Epithelial cell of esophagus (primary cell): ENCODE measurements at places on chromosomes 7 and 10.

DNA sequence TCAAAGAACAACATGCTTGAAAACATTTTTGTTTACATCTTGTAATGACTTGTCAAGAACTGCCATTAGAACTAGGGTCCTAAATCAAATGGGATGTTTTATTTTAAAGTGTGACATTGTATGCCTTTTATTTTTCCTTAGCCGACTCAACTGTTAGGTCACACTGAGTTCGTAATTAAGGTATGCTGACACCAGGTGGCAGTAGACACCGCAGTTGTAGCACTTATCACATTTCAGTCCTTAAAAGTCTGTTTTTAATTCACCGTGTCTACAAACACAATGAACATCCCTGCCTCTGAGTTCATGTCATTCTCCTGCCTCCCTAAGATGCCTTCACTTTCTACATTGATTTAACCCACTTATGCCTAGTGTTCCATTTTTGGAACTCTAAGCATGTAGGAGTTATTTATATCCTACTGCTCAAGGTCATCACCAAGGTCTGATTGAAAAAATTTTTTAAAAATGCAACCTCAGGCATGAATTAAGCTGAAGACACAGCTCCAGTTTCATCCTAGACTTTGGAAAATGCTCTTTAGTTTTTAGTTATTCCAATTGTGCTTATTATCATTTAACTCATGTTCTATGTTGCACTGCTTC is 186.1 kb downstream of the BMPER start:
- peak; percentile 79 for DNase-seq

- DNase-seq, result no peak
Measured at GRCh38 chr7:16172366-16172765, 249.0 kb downstream of the CRPPA start.

DNA sequence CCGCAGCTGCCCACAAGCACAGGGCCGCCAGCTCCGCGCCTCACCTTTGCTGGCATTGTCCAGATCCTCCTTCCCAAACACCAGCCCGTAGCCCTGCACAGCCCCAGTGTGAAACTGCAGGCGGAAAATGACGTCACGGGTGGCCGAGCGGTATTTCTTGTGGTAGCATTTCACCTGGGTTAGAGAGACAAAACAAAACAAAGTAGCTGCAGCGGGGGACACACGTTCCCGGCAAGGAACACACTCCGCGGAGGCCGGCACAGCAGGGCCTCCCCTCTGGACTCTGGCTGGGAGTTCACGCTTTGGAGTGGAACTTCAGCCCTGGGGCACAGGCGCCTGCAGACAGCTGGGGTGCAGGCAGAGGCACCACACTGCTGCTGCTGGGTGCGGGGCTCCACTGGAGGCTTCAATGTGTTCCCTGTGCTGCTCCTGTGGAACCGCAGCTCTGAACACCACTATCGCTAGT is 181.1 kb downstream of the TNS3 start:
- no peak for DNase-seq

GRCh38 chr10:115942101-115942500 is 330.9 kb downstream of the GFRA1 start:
- DNase-seq, result no peak

GRCh38 chr7:23347033-23347681 is 48.0 kb downstream of the MALSU1 start:
- DNase-seq, result no peak

- no peak for DNase-seq
Measured at GRCh38 chr7:94182721-94183120, 178.6 kb upstream of the BET1 start.

DNA sequence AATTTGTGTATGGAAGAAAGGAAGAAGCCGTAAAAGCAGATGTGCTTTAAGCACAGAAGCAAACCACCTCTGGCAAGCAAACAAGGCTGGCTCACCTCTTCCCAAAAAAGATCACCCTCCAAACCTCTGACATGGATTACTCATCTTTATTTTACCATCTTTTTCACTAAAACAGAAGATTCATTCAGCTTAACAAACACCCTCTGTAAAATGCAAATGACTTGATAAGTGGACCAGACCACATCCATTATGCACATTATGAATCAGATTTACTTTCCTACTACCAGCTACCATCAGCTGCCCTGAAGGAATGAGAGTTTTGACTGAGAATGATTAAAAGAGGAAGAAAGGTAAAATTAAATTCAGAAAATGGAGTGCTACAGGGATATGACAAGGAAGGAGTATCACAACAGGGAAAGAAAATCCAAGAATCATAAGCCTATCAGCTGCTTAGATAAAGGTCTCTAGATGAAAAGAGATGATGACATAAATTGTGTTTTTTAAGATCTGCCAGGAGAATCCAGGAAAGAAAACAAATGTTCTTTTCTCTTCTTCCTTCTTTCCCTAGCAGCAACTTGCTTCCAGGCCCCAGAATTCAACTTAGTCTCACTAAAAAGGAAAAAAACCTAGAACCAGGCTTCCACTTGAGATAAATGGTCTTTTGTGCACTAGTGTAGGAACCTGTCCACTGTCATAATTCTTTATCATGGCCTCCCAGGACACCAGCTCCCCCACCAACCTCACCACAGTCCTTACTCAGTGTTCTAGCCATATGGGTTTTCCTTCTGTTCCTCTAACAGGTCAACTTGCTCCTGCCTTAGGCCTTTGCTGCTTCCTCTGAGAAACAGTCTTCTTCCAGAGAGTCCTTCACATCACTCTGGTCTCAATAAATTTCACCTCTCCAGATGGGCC is 47.4 kb downstream of the JAZF1 start:
- no peak for DNase-seq

DNA sequence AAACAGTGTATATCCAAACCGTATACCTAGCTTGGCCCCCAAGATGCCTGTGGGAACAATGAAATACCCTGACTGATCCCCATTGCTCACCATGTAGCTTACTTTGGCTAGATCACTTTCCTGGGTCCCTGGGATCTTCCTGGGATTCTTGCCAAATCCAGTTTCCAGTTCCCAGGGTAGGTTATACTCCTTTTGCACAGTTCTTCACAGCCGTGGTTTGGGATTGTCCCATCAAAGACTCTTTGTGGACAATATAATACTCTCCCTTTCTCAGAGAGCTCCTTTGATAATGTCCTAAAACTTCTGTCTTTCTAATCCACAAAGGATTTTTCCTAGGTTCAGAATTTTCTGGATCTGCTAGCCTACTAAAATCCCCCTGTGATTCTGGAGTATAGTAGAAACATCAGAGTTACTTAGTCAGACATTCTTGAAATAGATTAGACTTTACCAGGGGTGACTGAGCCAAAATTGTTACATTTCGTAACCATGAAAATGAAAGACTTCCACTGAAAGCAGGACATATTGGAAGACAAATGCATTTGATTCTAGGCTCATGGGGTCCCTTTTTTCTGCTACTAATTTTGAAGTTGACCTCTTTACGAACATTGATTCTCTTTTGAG is 388.3 kb upstream of the ETV1 start:
- DNase-seq, result no peak

DNA sequence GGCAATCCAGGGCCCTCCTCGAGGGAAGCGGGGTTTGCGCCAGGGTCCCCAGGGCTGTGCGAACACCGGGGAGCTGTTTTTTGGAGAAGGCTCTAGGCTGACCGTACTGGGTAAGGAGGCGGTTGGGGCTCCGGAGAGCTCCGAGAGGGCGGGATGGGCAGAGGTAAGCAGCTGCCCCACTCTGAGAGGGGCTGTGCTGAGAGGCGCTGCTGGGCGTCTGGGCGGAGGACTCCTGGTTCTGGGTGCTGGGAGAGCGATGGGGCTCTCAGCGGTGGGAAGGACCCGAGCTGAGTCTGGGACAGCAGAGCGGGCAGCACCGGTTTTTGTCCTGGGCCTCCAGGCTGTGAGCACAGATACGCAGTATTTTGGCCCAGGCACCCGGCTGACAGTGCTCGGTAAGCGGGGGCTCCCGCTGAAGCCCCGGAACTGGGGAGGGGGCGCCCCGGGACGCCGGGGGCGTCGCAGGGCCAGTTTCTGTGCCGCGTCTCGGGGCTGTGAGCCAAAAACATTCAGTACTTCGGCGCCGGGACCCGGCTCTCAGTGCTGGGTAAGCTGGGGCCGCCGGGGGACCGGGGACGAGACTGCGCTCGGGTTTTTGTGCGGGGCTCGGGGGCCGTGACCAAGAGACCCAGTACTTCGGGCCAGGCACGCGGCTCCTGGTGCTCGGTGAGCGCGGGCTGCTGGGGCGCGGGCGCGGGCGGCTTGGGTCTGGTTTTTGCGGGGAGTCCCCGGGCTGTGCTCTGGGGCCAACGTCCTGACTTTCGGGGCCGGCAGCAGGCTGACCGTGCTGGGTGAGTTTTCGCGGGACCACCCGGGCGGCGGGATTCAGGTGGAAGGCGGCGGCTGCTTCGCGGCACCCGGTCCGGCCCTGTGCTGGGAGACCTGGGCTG is 26.0 kb downstream of the PRSS2 start:
- no peak for DNase-seq

DNA sequence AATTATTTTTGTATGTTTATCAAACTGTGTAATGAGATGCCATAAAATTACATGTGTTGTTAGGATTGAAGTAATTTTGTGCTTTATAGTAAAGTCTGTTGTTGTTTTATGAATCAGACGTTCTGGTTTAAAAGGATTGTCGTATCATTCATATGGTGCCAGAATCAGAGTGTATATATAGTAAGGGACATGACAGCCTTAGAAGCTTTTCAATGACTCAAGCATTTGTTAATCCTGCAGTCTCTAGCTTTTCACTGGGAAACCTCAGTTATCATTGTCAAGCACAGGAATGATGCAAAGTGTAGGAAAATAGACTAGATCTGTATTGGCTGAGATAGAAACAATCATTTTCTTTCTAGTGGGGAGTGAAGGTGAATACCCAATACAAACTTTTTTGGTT is 57.5 kb downstream of the TRRAP start:
- no peak for DNase-seq
